ENCODE measurements at places on chromosomes 5 and 9. TPM values are rescaled to one million over a fixed set of nuclear protein-coding genes. Genes with fewer than 3 reads are reported as not detected.

- no peak for DNase-seq
Measured at GRCh38 chr5:14064841-14065240, 78.3 kb upstream of the TRIO start.

GRCh38 chr9:126586236-126586635 lies 27.5 kb upstream of the LMX1B start:
- no peak for DNase-seq

DNA sequence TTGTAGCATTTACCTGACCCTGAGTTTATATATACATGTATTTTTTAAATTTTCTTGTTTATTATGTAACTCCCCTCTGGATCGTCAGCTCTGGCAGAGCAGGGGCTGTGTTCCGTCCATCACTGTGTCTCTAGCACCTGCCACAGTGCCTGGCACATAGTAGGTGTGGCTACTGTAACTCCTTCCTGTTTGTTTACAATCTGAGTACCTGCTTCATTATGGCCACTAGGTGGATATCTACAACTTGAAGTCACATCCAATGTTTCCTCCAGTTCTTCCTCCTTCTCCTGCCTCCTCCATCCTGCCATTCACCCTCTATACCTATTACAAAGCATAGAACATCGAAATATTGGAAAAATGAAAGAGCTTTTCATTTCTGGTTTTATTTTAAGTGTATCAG lies 14.2 kb upstream of the PPP1R2B start:
- no peak for DNase-seq

DNA sequence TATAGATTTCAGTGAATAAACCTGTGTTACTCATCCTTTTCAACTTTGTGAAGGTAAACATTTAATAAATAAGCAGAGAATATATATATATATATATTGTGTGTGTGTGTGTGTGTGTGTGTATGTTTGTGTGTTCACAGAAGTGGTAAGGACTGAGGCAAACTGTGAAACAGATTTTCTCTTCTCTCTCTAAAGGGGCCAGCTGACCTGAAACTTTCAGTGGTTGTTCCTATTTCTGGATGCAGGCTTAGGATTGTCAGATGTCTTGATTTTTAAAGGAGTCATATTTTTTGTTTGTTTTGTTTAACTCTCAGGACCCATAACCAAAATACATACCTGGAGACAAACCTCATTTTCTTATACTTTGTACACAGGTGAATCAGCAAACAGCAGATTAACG lies 714.9 kb upstream of the MEF2C start:
- no peak for DNase-seq

- DNase-seq = no peak
Measured at GRCh38 chr5:35194635-35195471, 35.4 kb downstream of the PRLR start.

DNA sequence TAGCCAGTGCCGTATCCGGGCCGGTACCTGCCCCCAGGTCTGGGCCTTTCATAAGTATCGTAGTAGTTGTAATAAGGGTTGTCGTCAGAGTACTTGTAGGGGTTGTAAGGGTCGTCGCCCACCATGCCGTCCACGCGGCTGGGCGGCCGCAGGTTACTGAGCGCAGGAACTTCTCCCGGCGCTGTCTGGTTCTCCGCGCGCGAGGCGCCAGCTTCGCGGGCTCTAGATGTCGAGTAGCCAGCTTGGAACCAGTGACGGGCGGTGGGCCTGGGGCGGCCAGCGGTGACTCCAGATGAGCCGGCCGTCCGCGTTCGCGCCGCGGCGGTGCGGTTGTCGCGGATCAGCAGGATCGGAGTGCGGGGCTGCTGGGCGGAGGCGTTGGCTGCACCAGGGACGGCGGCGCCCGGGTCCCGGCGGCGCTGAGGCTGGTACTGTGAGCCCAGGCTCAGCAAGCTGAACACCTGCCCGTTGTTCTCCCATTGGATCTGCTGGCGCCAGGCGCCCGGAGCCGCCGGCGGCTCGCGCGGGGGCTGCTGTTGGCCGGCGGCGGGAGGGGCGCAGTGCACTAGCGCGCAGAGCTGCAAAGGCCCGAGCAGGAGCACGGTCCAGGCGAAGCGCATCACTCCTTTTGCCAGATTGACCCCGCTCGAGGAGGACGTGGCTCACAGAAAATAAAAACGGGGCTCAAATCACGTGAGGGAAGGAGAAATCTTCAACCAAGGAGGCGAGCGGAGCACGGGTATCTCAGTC lies 518 bp downstream of the LOX start:
- DNase-seq = peak; percentile 50

DNA sequence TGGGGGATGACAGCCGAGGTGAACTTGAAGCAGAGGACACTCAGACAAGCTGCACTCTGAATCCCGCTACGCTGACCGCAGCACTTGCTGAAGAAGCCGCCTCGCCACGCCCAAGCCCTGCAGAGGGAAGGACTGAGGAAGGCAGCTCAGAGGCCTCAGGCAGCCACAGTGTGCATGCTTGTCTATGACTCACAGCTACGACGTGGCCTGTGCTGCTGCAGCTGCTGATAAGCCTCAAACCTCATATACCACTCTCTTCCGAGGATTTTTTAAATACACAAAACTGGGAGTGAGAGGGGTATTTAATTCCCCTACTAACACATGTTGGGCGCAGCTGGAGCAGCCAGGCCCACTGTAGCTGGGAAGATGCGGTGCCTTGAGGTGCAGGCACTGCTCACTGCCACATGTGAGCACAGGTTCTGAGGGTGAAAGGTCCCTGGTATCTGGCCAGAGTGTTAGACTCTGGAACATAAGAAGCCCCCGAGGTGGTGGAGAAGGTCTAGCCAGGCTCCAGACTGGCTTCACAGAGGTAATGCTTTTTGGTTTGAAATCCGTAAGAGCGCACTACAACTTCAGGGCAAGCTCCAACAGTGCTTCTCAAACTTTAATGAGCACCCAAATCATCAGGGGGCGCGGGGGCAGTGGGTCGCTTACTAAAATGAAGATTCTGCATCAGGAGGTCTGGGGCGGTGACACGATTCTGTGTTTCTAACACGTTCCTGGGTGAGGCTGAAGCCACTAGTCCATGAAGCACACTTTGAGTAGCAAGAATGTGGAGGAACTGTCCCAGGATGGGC lies 196.8 kb downstream of the AUH start:
- DNase-seq = no peak

GRCh38 chr9:109624896-109625295 lies 126.8 kb upstream of the PTPN3 start:
- DNase-seq = no peak

GRCh38 chr9:91298311-91298710 lies 63.4 kb downstream of the AUH start:
- peak; percentile 73 for DNase-seq

GRCh38 chr9:72477930-72478518 lies 43.4 kb upstream of the TMC1 start:
- DNase-seq = no peak

DNA sequence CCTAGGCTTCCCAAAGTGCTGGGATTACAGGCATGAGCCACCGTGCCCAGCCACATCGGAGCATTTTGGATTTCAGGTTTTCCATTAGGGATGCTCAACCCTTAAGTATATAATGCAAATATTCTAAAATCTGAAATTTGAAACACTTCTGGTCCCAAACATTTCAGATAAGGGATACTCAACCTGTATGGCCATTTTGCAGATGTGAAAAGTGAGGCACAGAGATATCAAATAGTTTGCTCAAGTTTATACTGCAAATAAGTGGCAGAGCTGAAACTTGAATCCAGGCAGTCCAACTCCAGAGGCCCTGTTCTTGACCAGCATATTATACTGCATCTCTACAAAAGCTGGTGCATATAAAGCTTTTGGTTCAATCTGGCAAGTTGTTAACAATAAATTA lies 2.4 kb downstream of the WDR31 start:
- no peak for DNase-seq

DNA sequence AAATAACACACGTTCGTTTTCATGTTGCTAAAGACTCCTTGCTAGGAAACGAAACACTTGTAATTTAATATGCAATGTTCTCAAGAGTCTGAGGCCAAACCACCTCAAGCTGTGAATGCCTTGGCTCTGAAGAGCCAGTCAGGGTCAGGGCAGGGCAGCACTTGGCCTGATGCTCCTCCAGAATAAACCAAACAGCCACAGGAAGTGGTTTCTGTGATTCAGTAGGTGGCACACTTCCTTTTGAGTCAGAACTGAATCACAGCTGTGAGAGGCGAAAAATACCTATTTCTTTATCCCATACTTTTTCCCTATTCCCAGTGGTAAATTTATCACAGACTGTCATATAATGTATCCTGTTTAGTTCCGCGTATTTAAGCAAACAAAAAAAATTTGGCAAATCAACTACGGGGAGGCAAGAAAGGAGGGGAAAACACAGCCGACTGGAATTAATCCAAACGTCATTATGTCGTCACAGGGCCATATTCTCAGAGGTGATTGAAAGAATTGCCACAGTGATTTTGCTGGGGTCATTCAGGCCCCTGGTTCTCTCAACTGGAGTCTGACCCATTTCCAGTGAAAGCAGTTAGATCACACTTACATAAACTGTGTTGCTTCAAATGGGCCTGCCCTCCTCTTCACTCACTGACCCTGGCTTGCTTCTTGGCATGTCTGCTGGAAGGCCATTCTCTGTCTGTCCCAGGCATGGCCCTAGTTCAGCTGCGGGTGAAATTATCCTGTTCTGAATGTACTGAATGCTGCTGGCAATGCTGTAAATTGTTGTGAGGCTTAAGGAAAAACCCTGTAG lies 71.2 kb downstream of the ARRDC3 start:
- DNase-seq = peak; percentile 75

DNA sequence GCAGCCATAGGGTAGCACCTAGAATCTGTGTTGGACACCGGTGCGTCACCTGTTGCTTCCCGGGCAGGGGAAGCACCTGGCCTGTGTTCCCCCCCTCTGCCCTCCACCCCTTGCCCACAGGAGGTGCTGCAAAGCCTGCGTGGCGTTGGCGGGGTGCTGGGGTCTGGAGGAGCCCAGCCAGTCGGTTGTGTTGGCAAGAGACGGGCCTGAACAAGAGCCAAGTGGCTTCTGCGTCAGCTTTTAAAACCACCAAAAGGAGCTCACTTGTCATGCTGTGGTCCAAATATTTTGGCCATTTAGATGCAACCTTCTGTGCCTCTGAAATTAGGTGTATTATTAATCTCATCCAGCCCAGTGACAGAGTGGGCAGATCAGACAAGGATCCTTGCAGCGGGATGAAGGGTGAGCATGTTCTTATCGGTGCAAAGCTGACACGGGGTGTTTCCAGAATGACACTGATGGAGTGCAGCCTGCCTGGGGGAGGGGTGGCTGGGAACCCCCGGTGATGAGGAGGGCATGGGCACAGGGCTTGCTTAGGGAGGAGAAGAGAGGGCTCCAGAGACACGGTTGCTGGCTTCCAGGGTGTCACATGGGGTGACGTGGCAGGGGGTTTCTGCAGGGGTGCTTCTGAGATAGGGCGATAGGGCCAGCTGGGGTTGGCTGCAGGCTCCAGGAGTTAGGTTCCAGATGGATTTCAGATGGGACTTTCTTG lies 9.7 kb upstream of the RXRA start:
- no peak for DNase-seq

DNA sequence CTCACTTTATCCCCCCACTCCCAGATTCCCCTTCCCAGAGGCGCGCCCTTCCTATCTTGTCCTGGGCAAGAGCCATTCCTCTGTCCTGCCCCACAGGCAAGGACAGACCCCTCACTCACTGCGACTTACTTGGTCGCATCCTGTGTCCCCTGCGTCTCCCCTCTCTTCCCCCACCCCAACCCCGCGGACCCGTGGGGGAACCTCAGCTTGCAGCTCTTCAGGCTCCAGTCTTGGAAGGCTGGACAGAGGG lies 542 bp downstream of the GGTA1 start:
- DNase-seq = no peak

DNA sequence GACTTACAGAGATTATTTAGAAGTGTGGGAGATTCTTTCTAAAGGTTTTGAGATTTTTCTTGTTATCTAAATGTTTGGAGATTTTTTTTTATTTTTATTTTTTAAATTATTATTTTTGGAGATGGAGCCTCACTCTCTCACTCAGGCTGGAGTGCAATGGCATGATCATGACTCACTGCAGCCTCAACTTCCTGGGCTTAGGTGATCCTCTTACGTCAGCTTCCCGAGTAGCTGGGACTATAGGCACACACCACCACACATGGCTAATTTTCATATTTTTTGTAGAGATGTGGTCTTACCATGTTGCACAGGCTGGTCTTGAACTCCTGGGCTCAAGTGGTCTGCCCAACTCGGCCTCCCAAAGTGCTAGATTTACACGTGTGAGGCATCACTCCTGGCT lies 694.5 kb downstream of the TLE1 start:
- no peak for DNase-seq

DNA sequence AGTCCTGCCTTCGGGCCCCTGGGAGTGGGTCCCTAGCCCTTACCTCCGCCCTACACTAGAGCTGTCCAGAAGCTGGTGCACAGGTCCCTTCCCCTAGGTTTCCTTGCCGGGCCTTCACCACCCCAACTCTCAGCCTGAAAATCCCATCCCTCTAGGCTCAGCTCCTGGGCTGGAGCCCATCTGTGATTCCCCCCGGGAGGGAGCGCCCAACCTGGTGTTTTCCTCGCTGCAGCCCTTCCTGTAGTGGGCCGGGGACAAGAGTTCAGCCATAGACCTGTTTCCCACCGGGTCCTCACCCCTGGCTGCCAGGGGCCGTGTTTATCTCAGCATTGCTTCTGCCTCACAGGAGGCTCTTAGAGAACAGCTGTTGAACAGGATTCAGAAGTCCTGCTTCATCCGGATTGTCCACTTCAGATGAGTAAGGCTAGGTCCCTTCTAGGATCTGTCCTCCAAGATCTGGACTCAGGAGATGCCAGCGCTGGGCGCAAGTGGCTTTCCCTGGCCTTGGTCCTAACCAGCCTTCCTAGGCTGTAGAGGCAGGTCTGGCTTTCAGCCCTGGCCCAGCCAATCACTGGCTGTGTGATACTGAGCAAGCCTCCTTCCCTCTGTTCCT lies 965 bp downstream of the GLIPR2 start:
- peak; percentile 35 for DNase-seq

The ARL14EPL gene
- polyA plus RNA-seq = not detected

The PCDHA5 gene
- polyA plus RNA-seq = 0.12 TPM

The TMEM174 gene
- polyA plus RNA-seq = not detected
